H9 (cell line): ENCODE measurements at places on chromosomes 5 and 9. TPM values are rescaled to one million over a fixed set of nuclear protein-coding genes. Genes with fewer than 3 reads are reported as not detected.

Gene SPAG8
- 0.46 and 0.50 TPM in 2 replicates for total RNA-seq

Gene EGFLAM
- 0.33 TPM in 2 replicates for total RNA-seq

DNA sequence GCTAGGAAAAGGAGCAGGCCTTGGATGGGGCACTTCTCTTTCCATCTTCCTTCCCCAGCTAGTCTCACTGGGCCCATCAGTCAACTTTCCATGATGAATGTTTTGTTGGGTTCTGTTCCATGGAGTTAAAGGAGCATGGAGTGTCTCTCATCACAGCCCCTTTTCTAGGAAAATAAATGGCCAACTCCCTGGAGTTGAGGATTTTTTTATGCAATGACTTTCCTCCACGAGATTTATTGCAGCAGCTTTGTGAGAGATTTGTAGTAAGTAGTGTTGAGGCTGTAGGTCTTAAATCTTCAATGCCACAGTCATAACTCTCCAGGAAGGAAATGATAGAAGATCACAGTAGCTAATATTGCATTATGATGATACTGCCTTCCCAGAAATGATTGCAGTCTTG is 45.6 kb upstream of the SLC44A1 start:
- H3K4me3 ChIP-seq, result no peak overlapping the region
- no peaks in the 10 kb centered on the region for H3K27me3 ChIP-seq
- H3K36me3 ChIP-seq, result no peaks in the 10 kb centered on the region
- no peaks in the 10 kb centered on the region for H3K4me1 ChIP-seq
- no peak for DNase-seq

DNA sequence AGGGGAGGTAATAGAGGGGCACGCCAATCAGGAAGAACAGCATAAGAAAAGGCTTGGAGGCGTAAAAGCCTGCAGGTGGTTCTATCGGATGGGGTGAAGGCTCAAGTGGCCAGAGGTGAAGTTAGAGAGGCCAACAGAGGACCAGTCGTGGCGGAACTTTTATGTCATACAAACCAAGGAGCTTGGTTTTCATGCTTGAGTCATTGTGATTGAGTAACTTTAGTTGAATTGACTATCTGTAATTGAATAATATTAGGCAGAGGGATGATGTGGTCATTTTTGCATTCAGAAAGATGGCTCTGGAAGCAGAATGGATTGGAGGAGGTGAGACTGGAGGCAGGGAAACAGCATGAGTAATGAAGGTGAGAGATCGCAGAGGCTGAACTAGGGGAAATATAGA is 7.2 kb upstream of the SPINK4 start:
- H3K27ac ChIP-seq, result no peak overlapping the region
- H3K27me3 ChIP-seq, result no peaks in the 10 kb centered on the region
- no peak overlapping the region for H3K4me3 ChIP-seq
- no peaks in the 10 kb centered on the region for H3K4me1 ChIP-seq

Gene TERT
- total RNA-seq, result 13.3 and 15.5 TPM in 2 replicates

Gene NEUROG1
- not detected in 2 replicates for total RNA-seq

- H3K4me3 ChIP-seq, result no peak overlapping the region
- H3K27me3 ChIP-seq, result no peaks in the 10 kb centered on the region
- H3K27ac ChIP-seq, result no peak overlapping the region
- DNase-seq, result no peak
- H3K4me1 ChIP-seq, result no peaks in the 10 kb centered on the region
These were observed 396.5 kb downstream of the ADGRV1 start for GRCh38 chr5:90955001-90955635.

Gene TMCO6
- total RNA-seq, result 37.3 and 39.3 TPM in 2 replicates

Gene AQP3
- 1.6 TPM in 2 replicates for total RNA-seq

GRCh38 chr5:149466457-149466972 is 84.7 kb downstream of the CSNK1A1 start:
- H3K4me3 ChIP-seq, result no peak overlapping the region
- H3K36me3 ChIP-seq, result no peaks in the 10 kb centered on the region
- no peaks in the 10 kb centered on the region for H3K27me3 ChIP-seq

GRCh38 chr5:90802474-90803317 is 244.1 kb downstream of the ADGRV1 start:
- no peak overlapping the region for H3K27ac ChIP-seq
- DNase-seq, result peak; percentile 58
- no peak overlapping the region for H3K4me3 ChIP-seq
- no peaks in the 10 kb centered on the region for H3K4me1 ChIP-seq
- no peaks in the 10 kb centered on the region for H3K27me3 ChIP-seq

DNA sequence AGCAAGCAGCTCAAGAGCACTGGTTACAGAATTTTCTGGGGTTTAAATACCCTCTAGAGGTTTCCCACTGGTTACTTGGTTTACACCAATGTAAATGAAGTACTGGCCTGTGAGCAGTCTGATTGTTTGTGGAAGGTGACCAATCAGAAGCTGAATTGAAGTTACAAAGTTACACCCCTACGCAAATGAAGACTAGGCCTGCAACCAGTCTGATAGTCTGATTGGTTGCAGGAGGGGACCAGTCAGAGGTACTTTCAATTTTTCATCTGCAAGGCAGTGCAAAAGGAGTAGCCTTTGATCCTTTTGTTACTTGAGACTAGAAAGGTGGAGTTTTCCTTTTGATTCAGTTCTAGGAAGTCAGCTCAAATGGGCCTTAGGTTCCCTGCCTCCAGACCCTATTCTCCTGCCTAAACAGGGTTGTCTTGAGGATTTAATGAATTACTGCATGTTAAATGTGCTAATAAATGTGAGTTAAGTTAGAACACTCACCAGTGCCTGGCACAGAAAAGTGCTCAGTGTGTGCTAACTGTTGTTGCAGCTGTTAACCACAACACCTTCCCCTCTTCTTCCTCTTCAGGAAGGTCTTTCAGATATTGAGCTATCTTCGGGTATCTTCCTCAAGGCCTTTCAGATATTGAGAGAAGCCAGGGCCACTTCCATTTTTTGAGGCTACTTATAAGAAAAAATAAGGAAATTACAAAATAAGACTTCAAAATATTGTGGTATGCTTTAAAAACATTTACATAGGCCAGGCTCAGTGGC is 32.1 kb upstream of the CLINT1 start:
- no peak overlapping the region for H3K27ac ChIP-seq
- peaks cover 3% of the 10 kb centered on the region; the same call in 1 of the 2 replicates for H3K4me1 ChIP-seq
- no peaks in the 10 kb centered on the region for H3K27me3 ChIP-seq
- no peak for DNase-seq

Gene BARHL1
- total RNA-seq, result not detected in 2 replicates

Gene ABO
- total RNA-seq, result 0.31 and 0.37 TPM in 2 replicates

Gene SLC2A8
- total RNA-seq, result 38.3 and 38.4 TPM in 2 replicates

- H3K4me3 ChIP-seq, result no peak overlapping the region; the same call in 2 of the 3 replicates
- no peak overlapping the region for H3K27ac ChIP-seq
- H3K27me3 ChIP-seq, result no peaks in the 10 kb centered on the region; the same call in 1 of the 2 replicates
- no peaks in the 10 kb centered on the region for H3K36me3 ChIP-seq
- H3K4me1 ChIP-seq, result no peaks in the 10 kb centered on the region; the same call in 1 of the 2 replicates
- no peak for DNase-seq
These were observed 30.5 kb downstream of the MRPL36 start for GRCh38 chr5:1769017-1769640.

- no peaks in the 10 kb centered on the region for H3K27me3 ChIP-seq
- no peaks in the 10 kb centered on the region for H3K36me3 ChIP-seq
- no peaks in the 10 kb centered on the region for H3K4me1 ChIP-seq
- no peak overlapping the region for H3K27ac ChIP-seq
- H3K4me3 ChIP-seq, result no peak overlapping the region
- peak; percentile 38 for DNase-seq
These were observed 145.3 kb downstream of the HINT1 start for GRCh38 chr5:131019601-131020315.

DNA sequence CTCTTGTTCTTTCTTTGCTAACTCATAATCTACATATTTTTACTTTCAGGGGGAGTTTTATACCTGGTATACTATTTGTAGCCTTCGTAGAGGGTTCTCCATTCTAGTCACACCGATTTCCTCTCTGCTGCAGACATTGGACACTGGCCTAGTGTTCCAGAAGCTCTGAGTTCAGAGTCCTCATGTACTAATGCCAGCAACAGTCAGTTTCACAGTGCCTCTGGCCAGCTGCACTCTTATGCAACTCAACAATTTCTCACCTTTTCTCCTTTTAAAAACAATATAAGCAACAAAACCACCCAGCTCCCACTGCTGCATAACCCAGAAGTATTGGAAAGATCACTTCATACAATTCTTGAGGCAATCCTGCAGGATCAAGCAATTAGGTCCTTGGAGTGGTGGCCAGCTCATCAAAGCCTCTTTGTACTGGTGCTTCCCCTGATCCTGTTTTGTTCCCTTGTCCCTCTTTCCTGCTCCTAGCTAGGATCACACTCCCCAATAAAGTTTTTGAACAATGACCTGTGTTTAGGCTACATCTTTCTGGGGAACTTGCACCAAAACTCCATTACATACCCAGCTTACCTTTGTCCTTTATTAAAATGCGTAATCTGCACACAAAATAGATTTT is 98.1 kb upstream of the TUT7 start:
- no peak overlapping the region for H3K4me3 ChIP-seq
- H3K4me1 ChIP-seq, result no peaks in the 10 kb centered on the region
- H3K27me3 ChIP-seq, result no peaks in the 10 kb centered on the region
- no peaks in the 10 kb centered on the region; the same call in 2 of the 3 replicates for H3K36me3 ChIP-seq

GRCh38 chr5:35317586-35317985 is 87.3 kb upstream of the PRLR start:
- no peak overlapping the region for H3K4me3 ChIP-seq
- no peaks in the 10 kb centered on the region for H3K27me3 ChIP-seq
- no peak for DNase-seq
- no peak overlapping the region for H3K27ac ChIP-seq
- H3K36me3 ChIP-seq, result no peaks in the 10 kb centered on the region; the same call in 2 of the 3 replicates

- peaks cover 5% of the 10 kb centered on the region; the same call in 1 of the 2 replicates for H3K36me3 ChIP-seq
- H3K27ac ChIP-seq, result no peak overlapping the region
- no peak for DNase-seq
- H3K27me3 ChIP-seq, result no peaks in the 10 kb centered on the region
- peaks cover 44% of the 10 kb centered on the region for H3K4me1 ChIP-seq
- no peak overlapping the region for H3K4me3 ChIP-seq
These were observed 11.7 kb downstream of the ZNF462 start for GRCh38 chr9:106874652-106875051.

DNA sequence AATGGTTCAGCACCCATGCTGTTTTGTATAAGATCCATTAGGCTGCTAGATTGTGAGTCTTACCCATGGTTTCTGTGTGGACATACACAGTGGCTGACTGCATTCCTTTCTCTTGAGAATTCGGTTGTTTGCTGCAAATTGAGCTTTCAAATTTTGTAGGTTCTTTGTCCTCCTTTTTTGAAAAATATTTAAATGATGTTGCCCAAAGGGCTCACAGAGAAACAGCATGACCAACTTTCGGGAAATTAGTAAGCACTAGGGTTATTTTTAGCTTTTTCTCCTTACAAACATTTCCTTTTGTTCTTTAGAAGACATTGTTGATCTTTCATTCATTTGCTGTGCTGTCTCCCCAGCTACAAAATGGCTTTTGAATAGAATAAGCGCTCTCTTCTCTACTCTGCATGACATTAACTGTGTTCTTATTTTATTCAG is 79.4 kb downstream of the NLN start:
- H3K27me3 ChIP-seq, result no peaks in the 10 kb centered on the region
- no peak overlapping the region for H3K4me3 ChIP-seq
- no peaks in the 10 kb centered on the region for H3K4me1 ChIP-seq
- no peak for DNase-seq

DNA sequence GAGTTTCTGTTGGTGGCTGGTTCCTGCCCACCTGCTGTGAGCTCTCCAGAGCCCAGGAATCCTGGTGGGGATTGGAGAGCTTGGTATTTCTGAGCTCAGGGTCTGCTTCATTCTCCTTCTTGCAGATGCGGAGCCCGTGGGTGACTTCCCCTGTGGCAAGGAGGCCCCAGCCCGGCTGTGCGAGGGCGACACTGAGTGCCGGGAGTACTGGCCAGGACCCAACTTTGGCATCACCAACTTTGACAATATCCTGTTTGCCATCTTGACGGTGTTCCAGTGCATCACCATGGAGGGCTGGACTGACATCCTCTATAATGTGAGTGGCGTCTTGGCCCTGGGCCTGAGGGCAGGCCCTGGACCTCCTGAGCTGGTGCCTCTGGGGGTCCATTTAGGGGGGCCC is 39.5 kb downstream of the CACNA1B start:
- no peaks in the 10 kb centered on the region for H3K4me1 ChIP-seq
- DNase-seq, result no peak
- H3K27ac ChIP-seq, result no peak overlapping the region
- H3K27me3 ChIP-seq, result no peaks in the 10 kb centered on the region

Gene OR1Q1
- not detected in 2 replicates for total RNA-seq

DNA sequence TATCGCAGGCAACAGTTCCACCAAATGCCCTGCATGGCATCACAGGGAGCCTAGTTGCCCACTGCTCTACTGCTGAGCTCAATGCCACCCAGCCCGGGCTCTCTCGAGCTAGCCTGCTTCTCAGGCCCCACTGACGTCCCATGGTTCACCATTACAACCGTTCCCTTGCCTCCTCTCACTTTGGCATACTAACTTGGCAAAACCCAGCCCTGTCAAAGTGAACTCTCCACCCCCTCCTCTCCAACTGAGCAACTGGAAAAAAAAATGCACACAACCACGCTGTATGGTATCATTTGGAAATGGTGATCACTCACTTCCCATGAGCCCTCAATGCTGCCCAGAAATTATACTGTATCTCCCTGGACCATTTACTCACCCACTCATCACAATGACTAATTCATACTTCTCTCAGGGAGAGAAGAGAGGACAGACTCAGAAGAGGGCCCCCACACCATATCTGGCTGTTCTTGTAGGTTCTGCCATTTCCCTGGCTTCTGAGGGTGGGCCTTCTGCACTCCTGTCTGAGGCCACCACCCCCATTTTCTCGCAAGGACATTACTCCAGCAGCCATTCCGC is 51.4 kb upstream of the RARS1 start:
- H3K27me3 ChIP-seq, result no peaks in the 10 kb centered on the region
- no peaks in the 10 kb centered on the region for H3K4me1 ChIP-seq
- no peak overlapping the region for H3K27ac ChIP-seq
- peaks cover 50% of the 10 kb centered on the region for H3K36me3 ChIP-seq
- no peak for DNase-seq

DNA sequence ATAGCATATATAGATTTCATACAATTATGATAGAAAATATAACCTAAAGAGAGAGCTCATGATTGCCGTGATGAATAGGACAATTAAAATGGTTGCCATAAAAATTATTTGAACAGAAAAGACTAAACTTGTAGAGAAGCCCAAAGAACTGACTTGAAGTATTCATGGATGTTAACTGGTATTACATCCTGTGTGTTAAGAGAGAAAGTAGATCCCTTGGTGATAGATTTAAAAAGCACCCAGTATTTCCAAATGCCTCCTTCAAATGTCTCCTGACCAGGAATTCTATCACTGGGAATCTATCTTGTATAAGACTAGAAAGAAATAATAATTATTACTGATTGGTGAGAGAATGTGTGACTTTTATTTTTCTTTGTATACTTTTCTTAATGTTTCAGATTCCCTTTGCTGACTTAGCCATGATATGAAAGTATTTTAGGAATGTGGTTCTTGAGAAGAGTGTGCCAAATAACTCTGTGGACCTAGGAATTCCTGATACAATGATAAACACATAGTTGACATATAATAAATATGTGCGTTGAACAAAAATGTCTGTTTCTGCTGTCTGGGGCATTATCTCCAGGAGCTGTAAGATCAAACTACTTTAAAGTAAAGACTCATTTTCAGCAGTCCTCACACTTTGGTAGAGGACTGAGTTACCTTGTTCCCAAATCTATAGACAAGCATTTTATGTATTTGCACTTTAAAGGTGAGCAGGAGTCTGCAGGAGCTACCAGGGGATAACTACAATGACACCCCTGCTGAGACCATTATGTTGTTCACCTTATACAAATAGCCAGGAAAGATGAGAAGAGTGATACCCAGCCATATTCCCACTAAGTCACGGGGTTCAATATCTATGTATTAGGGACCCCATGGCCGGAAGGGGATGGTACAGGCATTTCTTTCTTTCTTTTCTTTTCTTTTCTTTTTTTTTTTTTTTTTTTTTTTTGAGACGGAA is 211.1 kb upstream of the TLE4 start:
- DNase-seq, result peak; percentile 43
- peaks cover 5% of the 10 kb centered on the region; the same call in 1 of the 2 replicates for H3K4me1 ChIP-seq
- no peaks in the 10 kb centered on the region for H3K36me3 ChIP-seq
